ENCODE measurements at places on chromosomes 5 and 9. TPM values are rescaled to one million over a fixed set of nuclear protein-coding genes. Genes with fewer than 3 reads are reported as not detected.

The SHC3 gene
- total RNA-seq, result not detected

The SPATA31A3 gene
- not detected for total RNA-seq

The FST gene
- total RNA-seq, result not detected

The MAN2A1 gene
- total RNA-seq, result 37.9 TPM

The HRCT1 gene
- total RNA-seq, result not detected

DNA sequence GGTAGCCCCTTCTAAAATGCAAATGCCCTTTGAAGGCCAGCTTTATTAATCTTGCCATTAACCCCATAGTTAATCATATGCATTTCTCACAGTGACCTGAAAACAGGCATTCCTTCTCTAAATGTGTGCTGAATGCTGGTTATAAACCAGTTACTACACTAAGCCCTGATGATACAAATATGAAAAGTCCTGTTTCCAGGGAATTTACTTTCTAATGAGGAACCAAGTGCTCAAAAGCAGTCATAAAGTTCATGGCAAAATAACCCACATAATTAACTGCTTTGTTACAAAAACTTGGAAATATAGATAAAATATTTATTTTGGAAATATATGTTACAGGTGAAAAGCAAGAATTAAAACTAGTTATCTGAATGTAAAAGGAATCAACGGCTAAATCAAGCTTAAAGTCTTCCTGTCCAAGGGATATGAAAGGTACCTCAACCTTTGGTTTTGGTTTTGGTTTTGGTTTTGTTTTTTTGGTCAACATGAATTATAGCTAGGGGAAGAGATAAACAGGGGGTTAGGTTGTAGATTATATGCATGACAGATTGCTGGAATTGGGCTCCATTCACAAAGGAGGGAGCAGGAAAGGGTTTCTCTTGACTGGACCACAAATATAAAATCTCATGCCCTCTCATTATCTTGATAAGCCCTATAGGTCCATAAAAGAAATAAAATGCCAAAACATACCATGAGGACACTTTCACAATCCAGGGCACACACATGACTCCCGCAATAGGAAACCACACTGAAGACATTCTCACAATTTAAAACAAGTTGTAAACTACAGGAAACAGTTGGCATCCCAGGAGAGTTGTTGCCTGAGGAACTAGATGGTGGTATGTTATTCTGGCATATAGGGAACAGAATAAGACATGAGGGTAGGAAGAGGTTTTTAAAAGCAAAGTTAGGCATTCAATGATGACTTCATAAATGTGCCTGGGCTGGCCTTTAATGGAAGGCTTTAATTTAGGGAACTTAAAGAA lies 46.7 kb upstream of the MACIR start:
- H3K4me1 ChIP-seq, result peaks cover 18% of the 10 kb centered on the region
- no peak for DNase-seq
- peak overlapping the region; percentile 70 for H3K4me3 ChIP-seq
- peak overlapping the region; percentile 75 for H3K27ac ChIP-seq
- no peaks in the 10 kb centered on the region for H3K36me3 ChIP-seq

- no peaks in the 10 kb centered on the region for H3K36me3 ChIP-seq
- H3K27ac ChIP-seq, result no peak overlapping the region
- H3K27me3 ChIP-seq, result no peaks in the 10 kb centered on the region
These were observed 98.2 kb downstream of the MARCHF3 start for GRCh38 chr5:126931963-126932660.

GRCh38 chr5:90876366-90876765 lies 317.8 kb downstream of the ADGRV1 start:
- no peak overlapping the region for H3K27ac ChIP-seq
- no peaks in the 10 kb centered on the region for H3K36me3 ChIP-seq

GRCh38 chr5:130166839-130167490 lies 262.7 kb downstream of the CHSY3 start:
- no peak overlapping the region for H3K27ac ChIP-seq
- peaks cover 5% of the 10 kb centered on the region for H3K4me1 ChIP-seq
- no peaks in the 10 kb centered on the region for H3K36me3 ChIP-seq
- H3K4me3 ChIP-seq, result no peak overlapping the region

DNA sequence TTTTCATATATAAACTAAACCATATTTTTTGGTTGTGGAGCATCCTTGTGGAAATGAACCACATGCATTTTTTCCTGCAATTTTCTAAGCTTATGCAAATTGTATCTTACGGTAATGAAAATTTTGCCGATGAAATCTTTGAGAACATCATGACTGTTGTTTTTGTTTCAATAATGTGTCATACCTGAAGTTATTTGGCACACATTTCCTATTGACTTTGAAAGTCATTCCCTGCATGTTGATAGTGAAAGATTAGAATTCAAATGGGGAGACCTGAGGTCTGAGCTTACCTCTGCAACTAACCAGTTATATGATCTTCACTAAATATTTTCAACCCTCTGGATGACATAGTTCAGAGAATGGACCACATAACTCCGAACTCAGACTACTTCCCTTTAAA lies 88.5 kb downstream of the PRR16 start:
- no peaks in the 10 kb centered on the region for H3K27me3 ChIP-seq
- H3K4me3 ChIP-seq, result no peak overlapping the region
- DNase-seq, result no peak
- no peaks in the 10 kb centered on the region for H3K4me1 ChIP-seq

DNA sequence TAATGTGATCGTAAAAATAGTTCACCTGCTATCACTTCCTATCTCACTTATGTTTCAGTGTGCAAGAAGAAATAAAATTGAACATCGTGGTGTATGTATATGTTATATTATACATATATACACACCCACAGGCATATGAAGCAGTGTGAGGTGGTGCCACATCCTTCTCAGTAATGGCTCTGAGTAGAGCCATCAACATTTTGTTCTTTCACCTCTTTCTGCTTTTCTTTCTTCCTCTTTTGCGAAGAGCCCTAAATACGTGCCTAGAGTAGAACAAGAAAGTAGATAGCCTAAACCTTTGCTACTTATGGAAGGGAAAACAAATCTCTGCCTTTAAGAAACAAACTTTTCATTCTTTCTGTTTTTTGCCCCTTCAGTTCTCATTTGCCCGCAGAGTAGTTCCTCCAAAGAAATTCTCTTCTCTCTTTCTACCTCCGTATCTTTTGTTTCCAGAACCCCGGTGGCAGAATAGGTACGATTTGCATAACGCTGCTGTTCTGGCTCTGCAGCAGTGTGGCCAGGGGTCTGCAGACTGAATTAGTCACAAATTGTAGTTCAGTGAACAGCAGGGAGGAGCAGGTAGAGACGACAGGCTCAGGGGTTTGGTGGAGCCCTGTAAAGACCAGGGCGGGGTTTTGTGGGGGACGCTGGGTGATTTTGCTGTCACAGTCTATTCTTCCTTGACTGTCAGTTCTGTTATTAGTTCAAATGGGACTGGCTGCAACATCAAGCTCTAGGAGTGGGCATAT lies 40.5 kb upstream of the PJA2 start:
- no peak overlapping the region for H3K27ac ChIP-seq
- peaks cover 3% of the 10 kb centered on the region for H3K27me3 ChIP-seq
- H3K36me3 ChIP-seq, result no peaks in the 10 kb centered on the region
- no peak overlapping the region for H3K4me3 ChIP-seq
- DNase-seq, result no peak

DNA sequence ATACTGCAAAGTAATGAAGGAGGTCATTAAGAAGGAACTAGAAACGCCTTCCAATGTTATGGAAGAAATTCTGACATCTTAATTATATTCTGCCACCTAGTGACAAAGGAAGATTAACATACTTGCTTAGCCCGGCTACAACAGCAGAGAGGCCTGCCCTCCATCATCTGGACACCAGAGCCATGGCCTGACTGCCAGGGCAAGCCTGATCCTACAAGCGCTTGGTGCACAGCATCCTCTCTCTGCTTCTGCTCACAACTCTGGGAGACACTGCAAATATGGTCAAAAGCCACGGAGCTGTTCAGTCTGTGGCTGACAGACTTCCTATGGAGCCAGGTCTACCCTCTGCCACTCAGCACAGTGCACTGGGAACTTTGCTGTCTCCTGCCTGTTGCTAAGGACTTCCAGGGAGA lies 87.3 kb upstream of the SLC44A1 start:
- no peak overlapping the region for H3K4me3 ChIP-seq
- DNase-seq, result no peak
- no peaks in the 10 kb centered on the region for H3K4me1 ChIP-seq
- H3K36me3 ChIP-seq, result no peaks in the 10 kb centered on the region
- peaks cover 3% of the 10 kb centered on the region for H3K27me3 ChIP-seq
- no peak overlapping the region for H3K27ac ChIP-seq

- H3K4me3 ChIP-seq, result no peak overlapping the region
- no peak overlapping the region for H3K27ac ChIP-seq
- H3K4me1 ChIP-seq, result peaks cover 14% of the 10 kb centered on the region
- no peak for DNase-seq
These were observed 4.7 kb downstream of the HDHD3 start for GRCh38 chr9:113372059-113372458.

All from natural killer cell treated with Interleukin-12 subunit alpha and Interleukin-12 subunit beta and Interleukin-15 and Interleukin-18, amount 100 ng/mL, for 72 hours (primary cell).